ENCODE measurements at places on chromosomes 7 and 10.

DNA sequence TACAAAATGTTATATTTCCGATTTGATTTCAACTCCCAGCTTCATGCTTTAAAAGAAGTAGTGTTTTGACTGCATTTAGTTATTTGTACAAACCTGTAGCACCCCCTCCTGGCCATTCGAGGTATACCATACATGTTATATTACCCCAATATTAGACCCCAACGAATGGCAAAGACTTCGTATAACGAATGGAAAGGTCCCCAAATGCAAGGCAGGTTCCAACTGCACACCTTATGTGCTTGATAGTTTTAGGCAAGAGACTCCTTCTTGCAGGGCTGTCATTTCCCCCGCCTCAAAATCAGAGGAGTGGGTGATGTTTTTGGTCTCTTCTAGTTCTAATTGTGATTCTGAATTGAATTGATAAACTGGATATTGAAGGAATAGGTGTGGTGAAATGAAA is 101.1 kb upstream of the TARP start:
- DNase-seq = no peak

DNA sequence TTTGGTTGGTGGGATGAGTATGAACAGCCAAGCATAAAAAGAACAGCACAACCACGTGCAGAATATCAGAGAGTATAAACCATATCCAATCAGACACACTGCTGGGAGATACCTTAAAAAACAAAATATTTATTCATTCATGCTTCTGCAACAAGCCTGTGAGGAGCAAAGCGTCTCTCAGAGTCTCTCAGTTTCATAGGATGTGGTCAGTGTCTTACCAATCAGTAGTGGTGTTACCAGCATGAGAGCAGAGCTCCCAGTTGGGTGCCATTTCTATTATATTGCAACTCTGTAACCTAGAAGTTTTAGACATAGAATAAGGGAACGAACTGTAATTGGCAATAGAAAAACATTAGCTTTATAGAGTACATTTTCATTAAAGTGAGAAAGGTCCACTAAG is 445.9 kb upstream of the LRRN3 start:
- no peak for DNase-seq

GRCh38 chr7:94955807-94956206 is 48.4 kb downstream of the PPP1R9A start:
- DNase-seq = no peak

DNA sequence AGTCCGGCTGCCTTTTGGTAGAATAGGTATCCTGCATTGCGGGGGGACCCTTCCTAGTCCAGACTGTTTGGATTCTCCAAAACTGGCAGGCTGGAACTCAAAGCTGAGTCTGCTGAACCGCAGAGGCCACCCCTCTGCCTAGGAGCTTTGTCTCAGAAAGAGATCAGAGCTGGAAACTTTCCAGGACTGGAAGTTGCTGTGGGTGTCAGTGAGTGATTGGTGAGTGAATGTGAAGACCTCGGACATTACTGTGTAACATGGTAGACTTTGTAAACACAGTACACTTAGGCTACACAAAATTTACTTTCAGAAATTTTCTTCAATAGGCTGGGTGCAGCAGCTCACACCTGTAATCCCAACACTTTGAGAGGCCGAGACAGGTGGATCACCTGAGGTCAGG is 103.8 kb downstream of the DNAJC1 start:
- DNase-seq = no peak

Data from CD4-positive, alpha-beta T cell treated with Interleukin-15 for 1 hour (primary cell).